ENCODE measurements at places on chromosomes 6 and 20.

- no peak for DNase-seq
Observed at GRCh38 chr6:134372603-134373281, 54.8 kb upstream of the SGK1 start.

GRCh38 chr6:5531853-5532375, 270.6 kb downstream of the FARS2 start:
- DNase-seq, result no peak

DNA sequence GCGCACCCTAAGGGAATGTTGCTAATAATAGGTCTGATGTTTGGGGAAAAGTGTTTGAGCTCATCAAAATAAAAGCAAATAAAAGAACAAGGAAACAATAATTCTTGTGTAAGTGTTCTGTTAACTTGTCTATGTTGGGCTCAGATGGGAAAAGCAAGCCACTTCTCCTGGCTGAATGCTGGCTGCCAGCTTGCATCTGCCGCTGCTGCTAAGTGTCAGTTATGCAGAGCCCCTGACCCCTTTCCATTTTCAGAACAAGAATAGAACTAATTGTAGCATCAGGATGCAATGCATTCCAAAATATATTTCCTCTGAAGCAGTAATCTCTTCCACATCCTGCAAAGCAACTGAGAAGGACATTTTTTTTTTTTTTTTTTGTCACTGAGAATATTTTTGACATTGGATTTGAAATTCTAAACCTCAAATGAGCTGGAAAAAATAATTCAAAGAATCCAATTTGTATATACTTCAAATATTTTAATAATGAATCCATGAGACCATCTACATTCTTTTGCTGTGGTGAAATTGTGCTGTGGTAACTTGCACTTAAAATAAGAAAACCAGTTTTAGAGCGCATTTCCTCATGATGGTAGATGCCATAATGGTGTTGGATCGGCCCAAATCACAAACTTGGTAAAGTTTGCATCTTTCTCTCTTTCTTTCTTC, 43.9 kb upstream of the DEK start:
- DNase-seq, result no peak

DNA sequence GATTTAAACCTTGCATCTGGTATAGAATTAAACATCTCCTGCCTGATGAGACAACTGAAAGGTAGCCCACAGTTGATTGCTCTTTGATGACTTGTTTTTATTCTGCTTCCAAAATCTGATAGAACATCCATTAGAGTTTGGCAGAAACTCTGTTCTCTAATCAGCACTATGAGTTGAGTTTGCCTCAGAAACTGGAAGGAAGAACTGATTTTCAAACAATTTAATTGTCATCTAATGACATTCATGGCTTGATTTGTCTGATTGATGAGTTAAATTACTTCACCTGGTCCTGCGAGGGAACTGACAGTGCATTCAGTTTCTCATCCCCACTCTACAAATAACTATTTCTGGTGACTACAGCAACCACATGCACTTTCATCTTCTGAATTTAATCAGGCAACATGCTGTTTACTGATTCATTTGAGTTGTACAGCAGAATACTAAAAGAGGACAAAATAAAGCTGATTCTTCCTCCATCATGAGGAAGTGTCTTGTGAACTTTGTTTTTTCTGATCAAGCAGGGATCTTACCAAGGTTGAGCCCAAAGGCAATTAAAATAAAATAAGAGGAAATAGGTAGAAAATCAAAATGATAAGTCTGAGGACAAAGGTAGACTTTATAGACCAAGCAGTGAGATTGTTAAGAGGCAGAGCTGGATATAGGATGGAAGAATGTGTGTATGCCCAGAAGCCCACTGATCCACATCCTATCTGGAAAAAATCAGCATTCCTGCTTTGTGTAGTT, 15.7 kb upstream of the MRAP2 start:
- DNase-seq, result no peak

- DNase-seq, result no peak
Observed at GRCh38 chr20:37096415-37097041, 731 bp upstream of the RBL1 start.

GRCh38 chr6:54299542-54300269, 8.5 kb upstream of the TINAG start:
- DNase-seq, result no peak

GRCh38 chr6:108117427-108118358, 43.2 kb upstream of the OSTM1 start:
- DNase-seq, result no peak

- no peak for DNase-seq
Observed at GRCh38 chr20:17644451-17644850, 37.6 kb downstream of the RRBP1 start.

DNA sequence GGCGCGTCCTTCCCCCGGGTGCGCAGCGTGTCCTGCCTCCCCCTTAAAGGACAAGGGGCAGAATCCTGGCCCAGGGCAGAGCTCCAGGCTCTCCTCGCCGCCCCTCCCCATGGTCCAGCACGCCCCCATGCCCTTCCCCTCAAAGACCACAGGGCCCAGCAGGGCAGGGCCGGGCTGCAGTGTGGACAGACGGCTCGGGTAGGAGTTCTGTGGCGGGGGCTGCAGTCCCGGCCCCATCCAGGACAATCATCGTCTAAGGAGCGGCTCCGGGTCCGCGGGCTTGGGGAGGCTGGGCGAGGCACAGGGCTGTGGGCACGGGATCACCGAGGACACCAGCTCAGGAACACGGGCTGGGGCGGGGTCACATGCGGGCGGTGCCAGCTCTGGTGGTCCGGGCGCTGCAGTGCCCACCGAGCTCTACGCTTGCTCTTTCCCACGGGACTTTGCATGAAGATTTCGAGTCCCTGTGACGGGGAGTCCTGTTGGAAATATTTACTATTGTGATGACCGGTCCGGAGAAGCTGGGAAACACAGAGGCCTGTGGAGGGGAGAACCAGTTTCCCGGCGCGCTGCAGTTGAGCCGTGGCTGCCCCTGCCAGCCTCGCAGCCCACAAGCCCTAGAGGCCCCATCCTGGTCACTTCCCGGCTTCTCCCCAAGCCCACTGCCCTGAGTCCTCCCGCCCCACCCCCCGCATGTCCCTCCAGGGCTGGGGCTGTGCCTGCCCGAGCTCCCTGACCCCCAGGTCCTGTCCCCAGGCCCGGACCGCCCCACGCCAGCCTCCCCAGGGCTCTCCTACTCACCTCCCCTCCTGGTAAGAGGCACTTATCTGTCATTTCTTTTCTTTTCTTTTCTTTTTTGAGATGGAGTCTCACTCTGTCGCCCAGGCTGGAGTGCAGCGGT, 20.6 kb downstream of the SLC17A9 start:
- DNase-seq, result no peak

GRCh38 chr20:8849990-8850389, 218.9 kb upstream of the PLCB4 start:
- no peak for DNase-seq

- no peak for DNase-seq
Observed at GRCh38 chr6:162154930-162155329, 572.6 kb downstream of the PRKN start.

- DNase-seq, result no peak
Observed at GRCh38 chr6:160378218-160378617, 30.0 kb downstream of the SLC22A3 start.

- DNase-seq, result peak; percentile 28
Observed at GRCh38 chr6:120410586-120410985, 923.7 kb downstream of the TBC1D32 start.

DNA sequence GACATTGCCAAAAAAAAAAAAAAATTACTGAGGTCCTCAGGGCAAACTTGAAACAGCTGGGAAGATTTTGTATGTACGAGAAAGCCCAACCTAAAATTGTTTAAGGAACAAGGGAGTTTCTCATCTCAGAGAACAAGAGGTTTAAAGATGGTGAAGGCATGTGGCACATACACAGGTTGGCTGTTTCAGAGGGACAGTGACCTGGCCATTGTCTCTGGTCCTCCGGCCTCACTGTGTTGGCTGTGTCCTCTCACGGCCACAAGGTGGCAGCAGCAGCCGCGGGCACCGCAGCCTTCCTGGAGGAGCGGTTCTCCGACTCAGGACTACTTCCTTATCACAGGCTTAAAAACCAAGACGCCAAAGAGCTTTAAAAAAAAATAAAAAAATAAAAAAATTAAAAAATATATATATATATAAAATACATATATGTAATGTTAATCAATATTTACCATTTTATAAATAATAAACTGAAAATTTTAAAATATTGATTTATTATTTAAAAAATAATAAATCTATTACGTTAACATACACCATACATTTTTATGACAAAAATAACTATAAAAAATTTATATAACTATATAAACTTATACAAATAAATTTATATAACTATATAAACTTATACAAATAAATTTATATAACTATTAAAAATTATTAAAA, 52.8 kb downstream of the GTF2H5 start:
- DNase-seq, result peak; percentile 46

DNA sequence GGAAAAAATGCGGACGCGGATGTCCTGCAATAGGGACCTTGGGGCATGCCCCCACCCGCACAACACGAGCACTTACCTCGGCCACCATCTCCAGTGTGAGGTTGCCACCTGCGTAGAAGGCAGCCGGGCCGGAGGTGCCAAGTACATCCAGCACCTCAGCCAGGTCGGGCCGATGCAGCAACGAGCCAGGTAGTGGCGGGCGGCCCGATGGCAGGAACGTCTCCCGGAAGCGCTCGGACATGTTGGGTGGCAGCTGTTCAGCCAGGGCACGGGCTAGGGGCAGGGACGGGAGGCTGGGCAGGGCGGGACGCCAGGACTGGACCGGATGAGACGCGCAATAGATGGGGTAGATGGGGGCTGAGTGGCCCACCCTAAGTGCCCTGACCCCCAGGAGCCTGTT, 13.3 kb downstream of the GGT7 start:
- DNase-seq, result no peak

DNA sequence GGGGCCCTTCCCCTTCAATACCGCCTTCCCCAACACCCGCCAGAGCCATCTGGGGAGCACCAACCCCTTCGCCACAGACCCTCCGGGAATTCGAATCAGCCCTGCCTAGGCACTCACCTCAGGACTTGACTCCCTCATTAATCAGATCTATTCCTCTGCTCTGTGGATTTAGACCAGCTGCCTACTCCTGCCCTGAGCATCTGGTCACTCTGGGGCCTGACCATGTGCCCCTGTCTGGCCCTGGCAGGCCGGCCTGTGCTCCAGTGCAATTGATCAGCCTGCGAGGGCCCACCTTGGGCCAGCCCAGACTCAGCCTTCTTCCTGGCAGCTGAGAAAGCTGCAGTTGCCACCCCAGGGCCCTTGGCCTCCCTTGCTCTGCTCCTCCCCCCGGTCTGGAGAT, 46.0 kb downstream of the GRM4 start:
- no peak for DNase-seq

DNA sequence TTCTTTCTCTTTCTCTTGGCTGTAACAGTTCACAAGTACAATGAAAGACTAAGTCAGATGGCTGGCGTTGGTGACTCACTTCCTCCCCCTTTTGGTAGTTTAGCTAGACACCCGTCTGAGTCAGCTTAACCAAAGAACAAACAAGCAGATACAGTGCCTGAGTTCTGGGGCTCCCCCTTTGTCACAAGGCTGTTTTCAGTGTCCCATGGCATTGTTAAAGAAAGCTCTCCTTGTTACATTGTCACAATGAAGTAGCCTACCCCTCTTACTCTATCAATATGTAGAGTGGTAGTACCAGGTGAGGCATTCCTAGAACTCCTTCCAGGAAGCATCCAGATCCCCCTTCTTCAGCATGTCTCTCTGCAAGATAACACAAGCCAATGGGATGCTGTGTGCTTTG, 38.6 kb downstream of the KIAA0408 start:
- DNase-seq, result no peak

DNA sequence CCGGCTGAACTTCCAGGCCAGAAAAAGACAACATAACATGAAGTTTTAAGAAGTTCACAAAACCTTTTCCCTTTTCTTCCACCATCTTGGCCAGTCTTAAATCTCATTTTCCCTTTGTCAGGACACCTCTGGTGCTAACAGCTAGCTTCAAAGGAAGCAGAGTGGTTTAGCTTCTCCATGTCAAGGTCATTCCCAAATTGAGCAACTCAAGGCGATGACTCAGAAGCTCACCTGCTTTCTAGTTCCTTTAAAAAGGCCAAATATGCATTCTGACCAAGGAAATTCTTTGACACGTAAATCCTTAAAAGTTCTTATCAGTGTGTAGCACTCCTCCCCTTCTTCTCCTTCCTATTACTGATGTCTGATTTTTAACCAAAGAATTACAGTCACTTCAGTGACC, 69.6 kb upstream of the VGLL2 start:
- no peak for DNase-seq

GRCh38 chr6:87110636-87111035, 15.7 kb upstream of the CGA start:
- DNase-seq, result no peak

DNA sequence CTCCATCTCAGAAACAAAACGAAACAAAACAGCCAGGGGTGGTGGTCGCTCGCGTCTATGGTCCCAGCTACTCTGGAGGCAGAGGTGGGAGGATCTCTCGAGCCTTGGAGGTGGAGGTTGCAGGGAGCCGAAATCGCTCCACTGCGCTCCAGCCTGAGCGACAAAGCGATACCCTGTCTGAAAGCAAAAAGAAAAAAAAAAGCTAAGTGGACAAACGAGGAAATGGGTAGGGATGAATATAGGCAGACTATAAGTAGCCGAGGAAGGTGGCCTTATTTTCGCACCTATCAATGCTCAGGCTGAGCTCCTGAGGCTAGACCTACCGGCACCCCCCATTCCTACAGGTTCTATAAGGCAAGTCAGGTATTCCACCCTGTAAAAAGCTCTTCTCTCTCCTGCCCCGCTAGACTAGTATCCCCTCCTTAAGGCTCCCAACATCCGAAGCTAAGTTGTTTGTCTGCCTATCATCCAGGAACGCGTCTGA, 650 bp upstream of the CASP8AP2 start:
- no peak for DNase-seq

DNA sequence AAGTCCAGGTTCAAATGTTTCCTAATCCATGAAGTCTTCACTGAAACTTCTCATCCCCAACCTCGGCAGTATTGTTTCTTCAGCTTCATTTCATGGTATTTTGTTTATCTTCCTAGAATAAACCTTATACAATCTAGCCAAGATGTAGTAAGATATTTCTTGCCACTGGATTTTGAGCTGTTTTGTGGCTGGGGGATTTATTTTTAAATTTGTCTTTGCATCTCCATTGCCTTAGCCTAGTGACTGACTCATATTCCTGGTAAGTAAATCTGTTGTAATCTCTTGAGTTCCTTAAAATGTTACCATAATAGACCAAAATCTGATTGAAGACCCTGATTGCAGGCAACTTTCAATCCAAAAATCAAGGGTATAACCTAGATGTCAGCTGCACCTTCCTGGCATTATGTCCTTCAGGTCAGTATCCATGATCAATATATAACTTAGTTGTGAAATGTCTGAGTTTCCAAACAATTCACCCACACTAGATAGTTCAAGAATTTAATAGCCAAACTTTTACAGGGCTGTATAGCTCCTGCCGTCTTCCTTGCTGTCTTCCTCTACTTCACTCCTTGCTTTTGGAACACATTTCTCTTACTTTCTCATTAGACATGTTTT, 4.7 kb upstream of the TRMT11 start:
- DNase-seq, result no peak

- no peak for DNase-seq
Observed at GRCh38 chr20:36399147-36399968, 93.2 kb downstream of the DLGAP4 start.

All from NCI-H524 treated with DMSO at 0.1 percent for 48 hours (cell line).